ENCODE measurements at places on chromosomes 6 and 20.

GRCh38 chr20:460707-461106 lies 1.6 kb downstream of the TBC1D20 start:
- no peak for DNase-seq

- DNase-seq, result no peak
Observed at GRCh38 chr20:5539691-5540090, 210.5 kb upstream of the SHLD1 start.

DNA sequence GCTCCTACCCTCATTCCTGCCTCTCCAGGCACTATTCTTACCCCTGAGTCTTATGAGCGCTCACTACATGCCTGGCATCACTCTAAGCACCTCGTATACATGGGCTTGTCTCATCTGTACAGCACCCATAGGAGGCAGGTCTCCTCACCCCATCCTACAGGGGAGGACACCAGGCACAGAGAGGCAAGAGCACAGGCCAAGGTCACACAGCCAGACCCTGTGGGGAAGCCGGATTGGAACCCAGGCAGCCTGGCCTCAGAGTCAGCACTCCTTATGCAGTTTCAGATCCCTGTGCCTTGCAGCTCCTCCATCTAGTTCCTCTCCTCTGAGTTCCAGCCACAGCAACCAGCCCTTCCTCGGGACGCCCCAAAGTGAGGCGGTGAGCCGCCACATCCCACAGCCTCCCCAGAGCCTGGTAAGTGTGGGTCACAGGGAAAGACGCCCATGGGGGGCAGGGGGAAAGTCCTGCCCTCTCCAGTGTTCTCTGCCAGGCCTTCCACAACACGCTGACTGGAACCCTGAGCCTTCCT lies 103.3 kb downstream of the NFATC2 start:
- DNase-seq, result no peak

- DNase-seq, result no peak
Observed at GRCh38 chr20:54102543-54102942, 32.1 kb upstream of the BCAS1 start.

DNA sequence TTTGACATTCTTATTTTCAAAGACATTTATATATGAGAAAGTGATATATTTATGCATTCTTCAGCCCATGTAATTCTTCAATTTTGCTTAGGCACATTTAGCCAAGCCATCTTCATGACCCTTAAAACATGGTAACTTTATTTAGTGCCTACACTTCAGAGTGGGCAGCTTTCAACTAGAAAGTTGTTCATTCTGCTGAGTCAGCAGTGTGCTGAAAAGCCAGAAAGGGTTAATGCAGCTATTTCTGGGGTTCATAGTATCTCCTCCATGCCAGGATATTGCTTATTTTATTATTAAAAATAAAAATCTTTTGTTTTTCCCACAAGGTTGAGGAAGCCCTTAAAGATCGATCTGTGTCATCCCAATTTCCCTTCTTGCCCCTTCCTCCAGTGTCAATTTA lies 79.2 kb downstream of the EDN1 start:
- no peak for DNase-seq

DNA sequence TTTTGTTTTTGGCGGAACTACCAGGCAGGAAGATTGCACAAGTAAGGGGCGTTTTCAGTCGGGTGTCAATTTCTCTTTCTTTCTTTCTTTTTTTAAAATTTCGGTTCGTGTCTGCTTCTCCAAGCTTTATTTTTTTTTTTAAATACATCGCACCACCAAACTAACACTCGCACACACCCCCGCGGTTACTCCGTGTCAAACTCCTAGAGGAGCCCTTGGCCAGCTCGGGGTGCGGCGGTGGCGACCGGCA lies 338 bp downstream of the UTRN start:
- DNase-seq, result no peak

- DNase-seq, result no peak
Observed at GRCh38 chr6:13355999-13356785, 27.9 kb upstream of the TBC1D7 start.

DNA sequence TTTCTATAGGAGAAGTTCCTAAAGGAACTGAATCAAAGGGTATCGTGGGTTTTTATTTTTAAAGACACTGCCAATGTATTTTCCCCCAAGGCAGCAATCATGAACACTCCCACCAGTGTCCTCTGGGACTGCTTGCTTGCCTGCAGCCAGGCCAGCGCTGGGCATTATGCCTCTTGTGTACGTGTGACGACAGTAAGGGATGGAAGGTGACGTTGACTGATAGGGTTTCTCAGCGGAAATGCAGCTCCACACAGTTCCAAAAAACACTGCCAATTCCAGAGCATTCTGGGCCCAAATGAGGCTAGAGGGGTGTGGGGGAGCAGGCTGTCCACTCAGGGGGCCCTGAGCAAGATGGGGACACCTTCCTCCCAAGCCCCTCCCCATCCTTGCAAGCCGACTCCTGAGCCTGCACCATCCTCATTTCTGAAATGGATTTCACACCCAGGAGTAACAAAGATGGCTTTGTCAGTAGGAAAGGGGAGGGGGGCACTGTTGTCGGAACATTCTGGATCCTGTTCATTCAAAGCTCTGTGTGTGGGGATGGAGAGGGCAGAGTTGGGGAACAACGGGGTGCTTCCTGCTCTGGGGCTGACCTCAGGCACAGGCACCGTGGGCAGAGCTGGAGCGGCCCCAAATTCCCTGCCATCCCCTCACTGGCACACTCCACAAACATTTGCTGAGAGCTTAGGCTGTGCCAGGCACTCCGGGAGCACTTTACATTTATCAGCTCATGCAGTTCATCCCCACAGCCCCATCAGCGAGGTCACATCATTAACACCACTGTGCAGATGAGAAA lies 20.0 kb downstream of the PREX1 start:
- no peak for DNase-seq

DNA sequence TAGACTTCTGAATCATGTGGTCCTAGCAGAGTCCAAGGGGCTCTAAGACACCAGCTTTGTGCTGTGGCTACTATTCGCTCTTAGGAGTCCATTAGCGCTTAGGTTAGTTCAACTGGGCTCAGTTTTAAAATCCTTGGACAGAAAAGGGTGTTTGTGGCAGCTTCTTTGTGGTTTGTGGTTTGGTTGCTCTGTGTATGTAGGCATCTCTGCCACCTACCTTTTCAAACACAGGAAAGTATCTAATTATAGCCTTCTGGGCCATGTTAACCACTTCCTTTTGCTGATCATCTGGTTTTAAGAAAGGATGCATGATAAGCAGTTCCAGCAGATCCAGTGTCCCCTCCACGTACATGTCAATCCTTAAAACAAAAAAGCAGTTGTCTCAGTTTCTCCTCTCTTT lies 10.8 kb downstream of the GSTA4 start:
- DNase-seq, result peak; percentile 87

DNA sequence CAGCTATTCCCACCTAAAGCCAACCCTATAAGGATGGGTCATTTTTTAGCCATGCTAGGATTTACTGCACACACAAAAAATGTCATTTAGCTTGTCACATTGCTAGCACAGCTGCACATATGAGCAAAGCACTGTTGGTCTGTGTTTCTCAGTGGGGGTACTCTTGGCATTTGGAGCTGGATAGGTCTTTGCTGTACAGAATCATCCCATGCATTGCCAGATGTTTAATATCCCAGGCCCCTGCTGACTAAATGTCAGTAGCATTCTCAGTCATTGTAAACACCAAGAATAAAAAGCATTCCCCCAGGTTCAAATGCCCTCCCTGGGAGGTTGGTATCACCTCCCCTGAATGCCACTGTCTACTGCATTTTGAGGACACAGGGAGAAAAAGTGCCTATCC lies 14.6 kb upstream of the LTV1 start:
- DNase-seq, result no peak

GRCh38 chr20:38543014-38543906 lies 37.7 kb upstream of the ADIG start:
- no peak for DNase-seq

DNA sequence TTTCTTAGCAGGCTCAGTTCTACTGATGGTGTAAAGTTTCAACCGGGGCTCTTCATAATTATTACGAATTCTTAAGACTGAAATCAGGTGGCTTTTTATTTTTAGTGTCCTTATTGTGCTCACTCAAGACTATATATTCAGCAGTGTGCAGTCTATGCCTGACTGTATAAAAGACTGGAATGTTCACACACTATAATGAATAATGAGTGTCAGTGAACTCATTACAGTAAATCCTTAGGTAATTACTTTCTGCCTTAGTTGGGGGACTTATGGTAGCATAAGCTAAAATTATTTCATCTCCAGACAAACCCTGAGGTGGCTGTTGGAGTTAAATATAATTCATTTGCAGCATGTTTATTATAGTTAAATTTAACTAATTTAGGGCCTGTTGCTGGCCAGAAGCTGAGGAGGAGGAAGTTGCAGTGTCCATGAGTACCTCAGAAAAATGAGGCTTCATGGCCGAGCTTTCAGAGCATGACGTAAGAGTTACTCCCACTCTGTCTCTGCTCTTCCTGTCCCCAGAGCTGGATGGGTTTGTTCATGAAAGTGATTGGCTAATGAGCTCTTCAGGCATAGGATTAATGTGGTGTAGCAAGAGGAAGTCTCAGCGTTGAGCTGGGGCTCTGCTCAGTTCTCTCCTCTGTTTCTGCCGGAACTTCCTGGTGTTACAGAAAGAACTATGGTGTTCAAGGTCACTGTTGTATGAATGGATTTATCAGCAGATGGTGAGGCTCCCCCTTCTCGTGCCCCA lies 335.7 kb downstream of the NRN1 start:
- no peak for DNase-seq

Data from T-helper 1 cell (primary cell).